ENCODE measurements at places on chromosomes 16 and 17.

- no peak for DNase-seq
Measured at GRCh38 chr17:2027528-2028233, 2.3 kb upstream of the DPH1 start.

GRCh38 chr16:82082543-82083244 is 47.6 kb downstream of the HSD17B2 start:
- DNase-seq = no peak

GRCh38 chr16:35252356-35252936 is 1793.0 kb downstream of the TP53TG3F start:
- no peak for DNase-seq

- peak; percentile 79 for DNase-seq
Measured at GRCh38 chr17:75896415-75897159, at the start of gene TRIM65. TRIM65 (minus strand) TSS chr17:75896951; CDS start chr17:75896937, 14 bp downstream.

DNA sequence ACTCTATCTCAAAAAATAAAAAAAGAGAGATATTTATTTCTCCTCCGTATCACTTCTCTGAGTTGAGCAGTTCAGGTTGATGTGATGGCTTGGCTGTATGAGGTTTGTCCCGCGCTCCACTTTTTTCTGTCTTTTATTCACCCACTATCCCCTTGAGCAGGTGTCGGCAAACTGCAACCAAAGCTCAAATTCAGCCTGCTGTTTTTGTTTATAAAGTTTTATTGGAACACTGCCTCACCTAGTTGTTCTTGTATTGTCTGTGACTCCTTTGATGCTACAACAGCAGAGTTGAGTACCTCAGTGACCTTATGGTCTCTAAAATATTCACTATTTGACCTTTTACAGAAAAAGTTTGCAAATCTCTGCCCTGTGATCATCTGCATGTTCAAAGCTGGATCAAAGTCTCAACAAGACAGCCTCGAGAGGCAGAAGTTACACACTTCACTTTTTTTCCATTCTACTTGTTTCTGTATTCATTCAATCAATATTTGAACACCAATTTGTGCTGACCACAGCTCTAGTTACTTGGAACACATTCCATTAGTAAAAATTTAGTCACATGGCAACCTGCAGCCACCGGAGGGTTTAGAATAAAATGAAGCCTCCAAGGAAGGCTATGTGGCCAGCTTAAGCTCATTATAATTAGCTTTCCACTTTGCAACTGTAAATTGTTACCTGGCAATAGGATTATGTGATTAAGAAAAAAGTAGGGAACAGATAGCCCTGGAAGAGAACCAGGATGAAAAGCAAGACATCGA is 945.8 kb downstream of the KCNJ2 start:
- no peak for DNase-seq

DNA sequence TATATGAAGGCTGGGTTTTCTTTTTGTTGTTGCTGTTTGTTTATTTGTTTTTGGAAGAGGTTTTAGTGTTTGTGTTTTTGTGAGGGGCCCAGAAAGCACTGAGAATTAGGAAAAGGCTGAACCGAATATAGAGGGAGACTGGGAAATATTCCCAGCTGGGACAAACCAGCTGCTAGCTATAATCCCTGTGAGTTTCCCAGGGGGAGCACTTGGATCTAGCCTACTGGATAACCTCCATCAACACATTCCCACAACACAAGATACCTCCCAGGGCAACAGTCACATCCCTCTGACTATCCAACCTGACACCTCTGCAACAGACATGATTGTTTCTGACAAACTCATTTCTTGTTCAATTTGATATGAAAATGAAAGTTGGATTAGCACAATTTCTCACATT is 16.7 kb downstream of the CDH11 start:
- no peak for DNase-seq

- no peak for DNase-seq
Measured at GRCh38 chr17:10435096-10435495, 13.3 kb upstream of the MYH8 start.

DNA sequence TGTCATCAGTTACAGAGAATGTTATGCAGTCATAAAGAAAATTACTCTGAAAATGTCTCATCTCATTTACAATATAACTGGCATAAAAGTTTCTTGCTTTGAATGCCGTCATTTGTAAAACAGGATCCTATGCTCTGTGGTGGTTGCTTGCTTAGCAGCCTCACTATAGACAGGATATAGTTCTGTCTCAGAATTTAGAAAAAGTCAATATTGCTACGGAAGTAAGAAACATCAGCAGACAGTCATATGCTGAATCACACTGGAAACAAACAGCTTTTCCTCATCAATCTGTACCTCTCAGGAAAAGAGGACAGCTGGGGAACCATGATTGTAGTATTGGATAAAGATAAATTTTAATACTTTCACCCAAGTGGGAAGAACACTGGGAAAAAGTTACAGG is 105.5 kb downstream of the MYO1D start:
- no peak for DNase-seq

DNA sequence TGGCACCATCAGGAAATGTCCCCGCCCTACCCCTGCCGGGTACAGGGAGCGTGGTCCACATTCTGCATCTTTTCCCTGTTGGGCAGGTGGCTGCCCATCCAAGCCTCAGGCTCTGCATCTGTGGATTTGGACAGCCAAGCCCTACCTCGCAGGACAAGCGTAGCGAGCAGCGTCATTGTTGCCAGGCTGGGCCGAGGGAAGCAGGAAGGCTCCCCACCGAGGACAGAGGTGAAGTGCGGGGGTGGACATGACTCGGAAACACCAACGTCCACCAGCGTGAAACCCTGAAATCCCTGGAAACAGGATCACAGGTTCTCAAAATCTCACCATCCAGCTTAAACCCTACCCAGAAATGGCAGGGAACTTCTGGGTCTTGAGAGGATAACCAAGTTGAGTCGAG is 73.6 kb downstream of the SOCS1 start:
- no peak for DNase-seq

DNA sequence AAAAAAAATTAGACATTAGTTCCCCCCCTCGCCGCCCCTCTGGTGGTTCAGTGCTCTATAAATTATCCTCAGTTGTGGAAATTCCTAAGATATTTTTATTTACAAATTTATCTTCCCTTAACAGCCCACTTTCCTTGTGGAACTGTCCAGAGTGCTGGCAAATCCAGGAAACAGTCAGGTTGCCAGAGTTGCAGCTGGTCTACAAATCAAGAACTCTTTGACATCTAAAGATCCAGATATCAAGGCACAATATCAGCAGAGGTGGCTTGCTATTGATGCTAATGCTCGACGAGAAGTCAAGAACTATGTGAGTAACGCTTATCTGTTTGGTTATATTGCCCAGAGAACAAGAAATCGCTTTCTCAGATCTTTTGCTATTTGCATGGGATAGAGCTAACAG is 2.9 kb downstream of the KPNB1 start:
- no peak for DNase-seq

DNA sequence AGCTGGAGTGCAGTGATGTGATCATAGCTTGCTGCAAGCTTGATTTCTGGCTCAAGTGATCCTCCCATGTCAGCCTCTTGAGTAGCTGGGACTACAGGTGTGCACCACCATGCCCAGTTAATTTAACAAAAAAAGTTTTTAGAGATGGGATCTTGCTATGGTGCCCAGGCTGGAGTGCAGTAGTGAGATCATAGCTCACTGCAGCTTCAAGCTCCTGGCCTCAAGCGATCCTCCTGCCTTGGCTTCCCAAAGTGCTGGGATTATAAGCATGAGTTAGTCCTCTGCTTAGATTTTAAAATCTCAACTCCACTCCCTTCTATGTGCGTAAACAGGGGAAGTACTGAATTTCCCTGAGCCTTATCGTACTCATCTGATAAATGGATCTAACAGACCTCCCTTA is 6.3 kb downstream of the RABEP2 start:
- DNase-seq = no peak

GRCh38 chr16:4327386-4328045 is 11.6 kb downstream of the GLIS2 start:
- DNase-seq = no peak

DNA sequence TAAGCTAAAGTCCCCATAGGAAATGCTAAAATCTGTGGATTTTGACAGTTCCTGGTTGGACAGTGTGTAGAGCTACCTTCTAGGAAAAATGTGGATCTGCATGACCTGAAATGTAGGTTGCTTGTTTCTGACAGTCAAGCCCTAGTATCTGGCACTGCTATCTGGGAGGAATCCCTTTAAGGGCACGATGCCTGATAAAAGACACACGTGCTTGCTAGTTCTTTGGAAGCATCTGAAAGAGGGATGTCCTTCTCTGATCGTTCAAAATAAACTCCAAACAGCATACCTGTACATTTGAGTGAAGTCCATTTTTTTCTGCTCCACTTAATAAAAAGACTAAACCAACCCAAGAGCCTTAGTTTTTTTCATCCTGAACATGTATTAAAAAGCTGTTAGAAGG is 101.3 kb downstream of the CDK5R1 start:
- DNase-seq = no peak

GRCh38 chr17:32006957-32007462 is at the start of gene LRRC37B:
LRRC37B (plus strand) TSS chr17:32007383; CDS start chr17:32021393, 14,010 bp downstream.
- DNase-seq = peak; percentile 85

- DNase-seq = no peak
Measured at GRCh38 chr17:4162775-4163466, 19.9 kb downstream of the CYB5D2 start.

- no peak for DNase-seq
Measured at GRCh38 chr17:75755990-75756389, 9.0 kb downstream of the GALK1 start.

- DNase-seq = no peak
Measured at GRCh38 chr16:20051147-20051546, 22.5 kb downstream of the GPR139 start.

DNA sequence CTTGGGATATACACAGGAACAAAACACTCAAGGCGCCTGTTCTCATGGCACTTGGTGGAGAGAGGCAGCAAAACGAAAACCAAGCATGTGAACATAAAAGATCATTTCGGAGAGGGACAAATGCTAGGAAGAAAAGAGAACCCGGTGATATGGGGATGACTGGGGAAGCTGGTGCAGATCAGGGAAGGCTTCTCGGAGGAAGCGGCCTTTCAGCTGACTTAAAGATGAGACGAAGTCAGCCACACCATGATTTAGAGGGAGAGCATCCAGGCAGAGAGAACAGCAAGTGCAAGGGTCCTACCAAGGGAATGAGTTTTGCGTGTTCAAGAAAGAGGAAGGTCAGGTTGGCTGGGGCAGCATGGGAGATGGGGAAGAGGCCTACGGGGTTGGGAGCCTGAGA is 250.9 kb downstream of the KATNIP start:
- no peak for DNase-seq

- DNase-seq = no peak
Measured at GRCh38 chr17:62905233-62905632, 60.8 kb upstream of the TANC2 start.

DNA sequence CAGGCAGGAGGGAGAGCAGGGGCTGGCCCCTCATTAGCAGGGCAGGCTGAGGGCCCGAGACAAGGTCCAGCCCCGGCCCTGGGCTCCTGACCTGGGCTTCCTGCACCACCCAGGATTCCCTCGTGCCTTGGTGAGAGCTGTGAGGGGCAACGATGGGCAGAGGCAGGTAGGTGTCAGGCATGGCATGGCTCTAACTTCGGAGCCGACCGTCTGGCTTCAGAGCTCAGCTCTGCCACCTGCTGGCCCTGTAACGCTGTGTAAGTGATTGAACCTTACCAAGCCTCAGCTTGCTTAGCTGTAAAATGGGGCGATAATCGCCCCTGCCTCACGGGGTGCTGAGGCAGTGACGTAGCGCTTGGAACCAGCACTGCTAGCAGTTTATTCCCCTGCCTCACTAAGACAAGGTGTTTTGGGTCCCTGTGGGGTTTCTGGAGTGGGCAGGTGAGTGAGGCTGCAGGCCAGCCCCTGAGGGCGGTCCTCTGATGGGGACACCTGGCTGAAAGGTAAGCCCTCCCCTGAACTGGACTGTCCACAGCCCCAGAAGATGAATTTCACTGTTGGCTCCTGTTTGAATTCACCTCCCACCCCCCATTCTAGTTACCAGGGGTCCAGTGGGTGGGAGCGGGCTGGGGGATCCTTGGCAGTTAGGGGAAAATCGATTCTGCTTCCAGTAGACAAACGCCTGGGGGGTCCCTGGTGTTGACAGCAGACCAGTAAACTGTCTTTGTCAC is 184.8 kb upstream of the GSE1 start:
- DNase-seq = peak; percentile 48

DNA sequence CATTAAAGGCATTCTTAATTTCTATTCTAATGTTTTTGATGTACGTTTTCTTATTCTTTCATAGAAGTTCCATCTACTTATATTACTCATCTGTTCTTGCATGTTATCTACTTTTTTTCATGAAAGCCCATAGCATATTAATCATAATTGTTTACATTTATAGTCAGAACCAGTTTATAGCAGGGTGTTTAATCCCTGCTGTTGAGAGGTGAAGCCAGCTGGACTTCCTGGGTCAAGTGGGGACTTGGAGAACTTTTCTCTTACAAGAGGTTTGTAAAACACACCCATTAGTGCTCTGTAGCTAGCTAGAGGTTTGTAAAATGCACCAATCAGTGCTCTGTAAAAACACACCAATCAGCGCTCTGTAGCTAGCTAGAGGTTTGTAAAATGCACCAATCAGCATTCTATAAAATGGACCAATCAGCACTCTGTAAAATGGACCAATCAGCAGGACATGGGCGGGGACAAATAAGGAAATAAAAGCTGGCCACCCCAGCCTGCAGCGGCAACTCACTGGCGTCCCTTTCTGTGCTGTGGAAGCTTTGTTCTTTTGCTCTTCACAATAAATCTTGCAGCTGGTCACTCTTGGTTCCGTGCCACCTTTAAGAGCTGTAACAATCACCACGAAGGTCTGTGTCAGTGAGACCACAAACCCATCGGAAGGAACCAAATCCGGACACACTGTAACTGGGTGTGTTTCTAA is 120.6 kb downstream of the TANC2 start:
- DNase-seq = no peak
